ENCODE measurements at places on chromosomes 6 and 20.

DNA sequence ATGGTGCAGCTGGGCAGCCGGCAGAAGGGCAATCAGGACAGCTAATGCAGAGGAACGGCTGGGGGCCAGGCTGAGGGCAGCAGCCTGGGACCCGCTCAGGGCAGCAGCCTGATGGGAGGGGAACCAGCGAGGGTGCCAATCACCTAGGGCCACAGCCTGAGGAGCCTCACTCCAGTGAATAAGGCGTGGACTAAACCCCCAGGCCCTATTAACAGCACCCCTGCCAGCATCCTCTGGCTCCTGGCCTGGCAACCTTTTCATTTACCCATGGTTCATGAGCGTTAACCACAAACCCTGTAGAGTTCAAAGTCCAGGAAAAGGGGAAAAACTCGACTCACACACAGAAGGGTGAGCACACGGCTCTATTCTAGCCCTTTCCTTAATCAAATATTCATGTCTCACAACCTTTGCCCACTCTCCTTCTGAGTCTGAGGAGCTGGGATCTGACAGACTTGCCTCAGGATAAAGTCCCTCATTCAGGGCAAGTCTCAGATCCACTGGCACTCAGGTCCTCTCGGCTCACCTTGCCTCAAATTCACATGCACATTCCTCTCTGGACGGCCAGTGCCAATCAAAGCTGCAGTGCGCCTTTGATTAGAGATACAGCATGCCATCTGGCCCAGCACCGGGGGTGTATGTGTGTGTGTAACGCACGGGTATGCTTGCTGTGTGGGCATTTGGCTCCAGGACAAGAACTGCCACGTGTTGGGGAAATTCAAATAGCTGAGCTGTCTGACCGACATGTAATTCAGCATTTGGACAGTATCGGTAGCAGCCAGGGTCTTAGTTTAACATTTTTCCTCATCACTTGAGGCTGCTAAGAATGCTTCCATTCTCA, 86.9 kb upstream of the TRAF3IP2 start:
- no peak for DNase-seq

DNA sequence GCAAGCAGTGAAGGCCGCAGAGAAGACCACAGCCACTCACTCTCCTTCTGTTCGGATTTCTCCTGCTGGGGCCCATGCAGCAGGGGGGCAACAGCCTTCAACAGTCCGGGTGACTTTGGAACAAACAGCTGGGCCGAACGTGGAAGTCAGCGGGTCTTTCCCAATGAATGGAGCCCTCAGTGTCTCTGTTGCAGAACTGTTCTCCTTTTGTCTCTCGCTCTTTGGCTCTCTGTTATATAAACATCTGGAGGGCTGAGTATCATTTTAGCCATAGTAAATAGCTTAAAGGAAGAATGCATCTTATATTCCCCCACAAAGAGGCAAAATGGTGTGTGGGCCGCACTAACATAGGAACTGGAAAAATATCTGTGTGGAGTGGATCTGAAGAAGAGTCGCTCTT, 136.7 kb upstream of the RALGAPA2 start:
- no peak for DNase-seq

DNA sequence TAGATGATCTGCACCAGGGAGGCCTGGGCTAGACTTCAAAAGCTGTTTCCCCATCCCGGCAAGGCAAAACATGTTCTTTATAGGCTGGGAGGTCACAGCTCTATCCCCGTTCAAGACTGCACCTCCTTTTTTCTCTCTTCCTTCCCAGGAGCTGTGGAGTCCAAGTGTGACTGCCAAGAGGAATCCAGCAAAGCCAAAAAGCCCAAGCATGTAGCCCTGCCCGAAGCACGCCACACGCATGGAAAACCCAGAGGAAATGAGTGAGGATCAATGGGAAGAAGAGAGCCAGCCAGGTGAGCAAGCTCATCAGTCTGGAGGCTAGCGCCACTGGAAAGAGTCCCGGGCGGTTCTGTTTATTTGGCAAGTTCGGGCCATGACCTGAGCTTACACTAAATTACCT, 240.4 kb downstream of the PRL start:
- no peak for DNase-seq

GRCh38 chr6:156657296-156657695, 119.9 kb upstream of the ARID1B start:
- no peak for DNase-seq

DNA sequence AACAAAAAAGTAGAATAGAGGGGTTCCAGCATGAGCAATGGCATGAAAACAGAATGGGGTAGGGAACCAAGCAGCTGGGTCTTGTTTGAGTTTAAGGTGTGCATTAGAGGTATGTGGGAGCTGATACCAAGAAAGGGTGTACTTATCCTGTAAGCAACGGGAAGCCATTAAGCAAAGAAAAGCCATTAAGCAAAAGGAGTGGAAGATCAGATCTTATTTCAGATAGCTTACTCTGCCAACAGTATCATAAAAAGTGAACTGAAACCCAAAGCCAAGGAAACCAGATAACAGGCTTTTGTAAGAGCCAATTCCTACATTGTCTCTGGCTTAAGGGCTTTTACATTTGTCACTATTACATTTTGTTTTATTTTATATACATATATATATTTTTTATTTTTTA, 21.3 kb upstream of the BEND6 start:
- DNase-seq: no peak

DNA sequence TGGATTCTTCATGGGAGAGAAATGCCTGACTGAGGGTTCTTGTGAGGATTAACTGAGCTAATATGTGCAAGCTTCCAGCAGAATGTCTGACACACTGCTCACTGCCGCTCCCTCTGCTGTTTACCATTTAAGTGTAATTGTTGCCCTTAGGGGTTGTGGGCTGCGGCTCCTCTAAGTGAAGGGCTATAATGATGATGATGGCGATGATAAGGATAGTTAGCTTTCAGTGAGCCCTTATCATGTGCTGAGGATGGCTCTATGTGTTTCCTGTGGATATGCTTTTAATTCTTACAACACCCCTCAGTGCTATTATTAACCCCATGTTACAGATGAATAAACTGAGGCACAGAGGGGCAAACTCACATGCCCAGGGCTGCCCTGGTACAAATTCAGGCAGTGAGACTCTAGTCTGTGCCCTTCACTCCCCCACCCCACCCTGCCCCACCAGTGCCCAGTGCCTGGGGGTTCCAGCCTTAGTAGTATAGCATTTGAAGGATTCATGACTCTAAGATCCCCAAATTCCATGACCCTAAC, 33.4 kb downstream of the TGM2 start:
- DNase-seq: no peak

DNA sequence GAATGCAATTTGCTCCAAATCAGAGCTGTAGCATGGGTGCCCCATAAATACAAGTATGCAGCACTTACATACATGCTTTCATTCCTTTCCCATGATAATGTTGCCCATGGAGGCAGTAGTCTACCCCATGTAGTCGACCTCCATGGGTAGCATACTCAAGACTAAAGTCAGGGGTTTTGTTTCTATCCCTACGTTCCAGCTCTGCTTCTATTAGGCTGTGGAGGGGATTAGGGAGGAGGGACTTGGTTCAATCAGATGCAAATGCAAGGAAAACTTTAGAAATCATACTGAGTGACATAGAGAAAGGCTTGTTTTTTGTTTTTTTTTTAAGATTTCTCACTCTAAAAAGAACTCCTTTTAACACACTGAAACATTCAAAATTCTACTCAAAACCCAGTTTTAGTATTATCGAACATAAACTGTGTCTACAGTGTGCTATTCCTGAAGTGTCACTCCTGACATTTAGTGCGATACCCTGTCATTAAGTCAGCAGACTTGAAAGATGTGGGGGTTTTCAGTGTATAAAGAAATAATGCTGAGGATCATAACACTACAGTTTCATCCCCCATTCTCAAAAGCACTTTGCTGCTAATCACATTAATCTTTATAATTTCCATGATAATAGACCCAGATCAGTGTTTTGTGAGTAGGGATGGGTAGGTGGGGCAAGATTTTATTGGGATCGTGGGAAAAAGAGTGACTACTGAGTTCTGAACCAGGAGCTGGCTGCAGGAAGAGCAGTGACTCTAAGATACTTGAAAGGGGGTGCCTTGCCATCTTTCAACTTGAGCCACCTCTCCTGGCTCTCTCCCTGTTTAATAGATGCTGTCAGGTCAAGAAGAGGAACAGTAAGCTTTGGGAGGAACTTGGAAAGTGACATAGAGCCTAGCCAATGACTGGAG, 40.4 kb upstream of the SCML4 start:
- no peak for DNase-seq

DNA sequence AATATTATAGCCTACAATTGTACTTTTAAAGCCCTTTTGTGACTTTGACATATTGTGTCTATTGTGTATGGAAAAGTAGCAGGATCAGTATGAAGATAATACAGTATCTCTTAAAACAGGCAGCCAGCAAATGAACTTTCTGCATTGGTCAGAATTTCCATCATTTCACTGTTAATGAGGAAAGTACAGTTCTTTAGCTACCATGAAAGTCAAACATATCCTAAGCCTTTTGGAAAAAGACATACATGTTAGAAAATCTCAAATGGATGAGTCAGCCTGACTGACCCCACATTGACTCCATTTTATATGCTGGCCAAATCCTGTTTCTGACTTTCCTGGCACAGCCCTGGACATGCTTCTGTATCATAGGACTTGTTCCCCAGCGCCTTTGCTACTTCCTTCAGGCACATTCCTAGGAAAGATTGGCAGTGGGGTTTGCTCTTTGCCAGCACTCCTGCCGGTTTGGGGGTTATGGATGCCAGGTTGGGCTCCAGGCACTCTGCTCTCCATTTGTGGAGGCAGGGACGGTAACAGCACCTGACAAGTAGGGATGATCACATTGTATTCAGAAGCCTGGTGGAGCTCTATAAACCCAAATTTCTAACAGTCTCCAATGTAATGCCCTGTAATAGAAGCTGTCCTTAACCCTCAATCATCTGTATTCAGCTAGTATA, 43.7 kb downstream of the TOP1 start:
- DNase-seq: no peak
